Calu3 (cell line): ENCODE measurements at places on chromosomes 7 and 10. TPM values are rescaled to one million over a fixed set of nuclear protein-coding genes. Genes with fewer than 3 reads are reported as not detected.

- H3K4me3 ChIP-seq = no peak overlapping the region
- no peak for DNase-seq
- H3K36me3 ChIP-seq = no peaks in the 10 kb centered on the region
- no peaks in the 10 kb centered on the region for H3K27me3 ChIP-seq
Observed at GRCh38 chr7:15856311-15856710, 169.8 kb upstream of the MEOX2 start.

GRCh38 chr7:42924223-42924838 lies 7.6 kb downstream of the PSMA2 start:
- H3K27ac ChIP-seq = no peak overlapping the region
- no peak overlapping the region for H3K4me3 ChIP-seq
- peaks cover 17% of the 10 kb centered on the region for H3K4me1 ChIP-seq
- no peak for DNase-seq
- no peaks in the 10 kb centered on the region for H3K27me3 ChIP-seq

GRCh38 chr7:783556-784490 lies 48.5 kb upstream of the SUN1 start:
- H3K4me1 ChIP-seq = no peaks in the 10 kb centered on the region
- H3K36me3 ChIP-seq = peaks cover 82% of the 10 kb centered on the region
- H3K4me3 ChIP-seq = no peak overlapping the region
- no peak overlapping the region for H3K27ac ChIP-seq

- H3K4me3 ChIP-seq = no peak overlapping the region
Observed at GRCh38 chr10:44399659-44400451, 15.0 kb upstream of the CXCL12 start.

CALHM2 gene
- 0.45 and 0.81 TPM in 2 replicates for total RNA-seq

- H3K27me3 ChIP-seq = peaks cover 66% of the 10 kb centered on the region
- H3K4me3 ChIP-seq = no peak overlapping the region
- H3K36me3 ChIP-seq = no peaks in the 10 kb centered on the region
- H3K4me1 ChIP-seq = no peaks in the 10 kb centered on the region
Observed at GRCh38 chr7:137681657-137682562, 164.9 kb downstream of the DGKI start.

ASB4 gene
- 0.47 TPM in 1 of 2 replicates, not detected in the other for total RNA-seq

HDAC9 gene
- total RNA-seq = 152 and 159 TPM in 2 replicates

AKR1C4 gene
- total RNA-seq = 0.40 and 0.76 TPM in 2 replicates

- H3K27me3 ChIP-seq = no peaks in the 10 kb centered on the region
- no peaks in the 10 kb centered on the region for H3K36me3 ChIP-seq
- no peak overlapping the region for H3K27ac ChIP-seq
- peaks cover 7% of the 10 kb centered on the region for H3K4me1 ChIP-seq
Observed at GRCh38 chr7:11450281-11450680, 381.7 kb downstream of the THSD7A start.

TRPV6 gene
- total RNA-seq = 1.7 TPM in 2 replicates

PRKG1 gene
- total RNA-seq = 0.21 and 0.81 TPM in 2 replicates

- H3K27me3 ChIP-seq = peaks cover 85% of the 10 kb centered on the region
- no peak for DNase-seq
- no peak overlapping the region for H3K27ac ChIP-seq
- no peaks in the 10 kb centered on the region for H3K36me3 ChIP-seq
Observed at GRCh38 chr7:151768805-151769187, 108.1 kb downstream of the PRKAG2 start.

GAD2 gene
- not detected in 2 replicates for total RNA-seq

DNA sequence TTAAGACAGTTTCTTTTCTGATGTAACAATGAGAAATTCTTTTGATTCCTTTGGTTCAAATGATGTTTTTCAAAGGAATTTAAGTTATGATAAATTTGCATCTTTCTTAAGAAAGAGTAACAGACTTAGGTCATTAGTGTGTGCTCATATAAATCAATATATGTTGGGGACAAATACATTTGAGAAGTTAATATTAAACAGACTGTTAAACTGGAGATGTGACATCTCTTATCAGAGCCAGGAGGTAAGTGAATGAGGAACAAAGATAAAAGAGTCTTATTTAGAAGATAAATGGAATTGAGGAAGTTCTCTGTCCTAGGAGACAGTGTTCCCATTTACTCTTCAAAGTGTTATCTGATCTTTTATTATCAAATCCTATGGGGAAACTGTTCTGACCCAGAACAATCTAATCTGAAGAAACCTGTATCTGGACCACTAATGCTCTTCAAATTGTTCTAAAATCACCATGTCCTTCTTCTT lies 104.8 kb upstream of the LAMB4 start:
- H3K4me3 ChIP-seq = peak overlapping the region; percentile 32
- H3K4me1 ChIP-seq = peaks cover 27% of the 10 kb centered on the region
- H3K27ac ChIP-seq = peak overlapping the region; percentile 33

GRCh38 chr7:157193274-157193673 lies 54.5 kb downstream of the UBE3C start:
- H3K4me3 ChIP-seq = no peak overlapping the region
- no peak for DNase-seq
- H3K4me1 ChIP-seq = peaks cover 14% of the 10 kb centered on the region
- peaks cover 52% of the 10 kb centered on the region for H3K36me3 ChIP-seq
- H3K27me3 ChIP-seq = no peaks in the 10 kb centered on the region

- peak overlapping the region; percentile 30 for H3K27ac ChIP-seq
- H3K27me3 ChIP-seq = no peaks in the 10 kb centered on the region
- H3K36me3 ChIP-seq = no peaks in the 10 kb centered on the region
- no peak for DNase-seq
- H3K4me3 ChIP-seq = no peak overlapping the region
Observed at GRCh38 chr7:30799206-30799975, 28.2 kb downstream of the MINDY4 start.

- H3K36me3 ChIP-seq = peaks cover 3% of the 10 kb centered on the region
- no peak overlapping the region for H3K27ac ChIP-seq
- peaks cover 84% of the 10 kb centered on the region for H3K27me3 ChIP-seq
Observed at GRCh38 chr10:6071181-6072175, 9.3 kb upstream of the IL2RA start.

- no peaks in the 10 kb centered on the region for H3K36me3 ChIP-seq
- no peaks in the 10 kb centered on the region for H3K4me1 ChIP-seq
Observed at GRCh38 chr10:83184641-83185040, 954.7 kb upstream of the GHITM start.

EPHA1 gene
- 21.6 and 23.6 TPM in 2 replicates for total RNA-seq

GRCh38 chr10:78044699-78045098 lies 11.0 kb downstream of the RPS24 start:
- H3K4me1 ChIP-seq = peaks cover 11% of the 10 kb centered on the region
- H3K27ac ChIP-seq = peak overlapping the region; percentile 51
- no peaks in the 10 kb centered on the region for H3K27me3 ChIP-seq
- H3K4me3 ChIP-seq = no peak overlapping the region
- DNase-seq = no peak

DNA sequence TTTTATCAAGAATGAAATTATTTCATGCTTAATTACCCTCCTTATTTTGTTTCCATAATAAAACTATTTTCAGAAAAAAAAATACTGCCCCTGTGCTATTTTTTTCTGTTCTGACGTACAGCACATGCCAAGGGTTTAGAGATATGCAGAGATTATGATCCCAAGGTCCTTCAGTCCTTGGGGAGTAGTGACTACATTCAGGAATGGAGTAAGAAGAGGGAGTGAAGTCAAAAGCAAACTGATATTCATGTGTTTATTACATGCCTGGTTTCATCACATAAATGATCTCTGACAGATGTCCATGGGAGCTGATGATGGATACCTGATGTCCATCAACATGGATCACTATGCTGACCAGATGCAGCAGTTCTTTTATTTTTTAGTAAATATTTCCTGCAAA lies 17.2 kb downstream of the AKAP9 start:
- H3K27ac ChIP-seq = no peak overlapping the region
- no peak overlapping the region for H3K4me3 ChIP-seq
- no peak for DNase-seq

DNA sequence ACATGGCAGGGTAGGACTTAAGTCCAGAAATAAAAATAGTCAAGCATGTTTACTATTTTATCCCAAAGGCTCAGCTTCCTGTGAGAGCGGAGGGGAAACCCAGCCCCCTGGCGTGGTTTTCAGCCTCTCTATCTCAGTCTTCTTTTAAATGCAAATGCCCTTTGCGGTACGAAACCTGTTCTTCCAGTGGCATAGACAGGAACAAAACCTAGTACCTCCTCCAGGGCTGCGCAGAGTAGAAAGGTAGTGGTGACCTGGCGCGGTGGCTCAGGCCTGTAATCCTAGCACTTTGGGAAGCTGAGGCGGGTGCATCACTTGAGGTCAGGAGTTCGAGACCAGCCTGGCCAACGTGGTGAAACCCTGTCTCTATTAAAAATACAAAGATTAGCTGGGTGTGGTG lies 181.3 kb upstream of the FOXK1 start:
- H3K36me3 ChIP-seq = no peaks in the 10 kb centered on the region
- no peaks in the 10 kb centered on the region for H3K27me3 ChIP-seq
- H3K4me1 ChIP-seq = no peaks in the 10 kb centered on the region
- no peak overlapping the region for H3K4me3 ChIP-seq
- H3K27ac ChIP-seq = no peak overlapping the region
- no peak for DNase-seq

- no peak overlapping the region for H3K27ac ChIP-seq
- H3K27me3 ChIP-seq = no peaks in the 10 kb centered on the region
- H3K4me1 ChIP-seq = no peaks in the 10 kb centered on the region
- H3K4me3 ChIP-seq = no peak overlapping the region
- no peak for DNase-seq
Observed at GRCh38 chr7:138595454-138595853, 105.7 kb downstream of the SVOPL start.

DNA sequence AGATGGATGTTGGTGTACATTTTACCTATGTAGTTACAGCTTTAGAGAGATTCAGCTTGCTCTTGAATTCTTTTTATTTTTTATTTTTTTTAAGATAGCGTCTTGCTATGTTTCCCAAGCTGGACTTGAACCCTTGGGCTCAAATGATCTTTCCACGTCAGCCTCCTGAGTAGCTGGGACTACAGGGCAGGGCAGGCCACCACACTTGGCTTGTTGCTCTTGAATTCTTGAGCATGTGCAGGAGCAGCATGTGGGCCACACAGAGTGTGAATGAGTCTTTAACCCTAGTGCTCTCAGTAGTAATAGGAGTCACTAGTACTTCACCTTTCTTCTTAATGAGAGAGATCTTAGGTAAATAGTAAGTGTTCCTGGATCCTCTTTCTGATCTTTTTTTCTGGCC lies 26.7 kb upstream of the CYCS start:
- no peak for DNase-seq
- H3K27me3 ChIP-seq = no peaks in the 10 kb centered on the region
- no peaks in the 10 kb centered on the region for H3K4me1 ChIP-seq
- no peak overlapping the region for H3K4me3 ChIP-seq

- H3K27ac ChIP-seq = no peak overlapping the region
- H3K36me3 ChIP-seq = no peaks in the 10 kb centered on the region
- H3K4me3 ChIP-seq = no peak overlapping the region
- H3K27me3 ChIP-seq = peaks cover 54% of the 10 kb centered on the region
- DNase-seq = no peak
Observed at GRCh38 chr7:128807191-128807590, 15.4 kb downstream of the CCDC136 start.

DNA sequence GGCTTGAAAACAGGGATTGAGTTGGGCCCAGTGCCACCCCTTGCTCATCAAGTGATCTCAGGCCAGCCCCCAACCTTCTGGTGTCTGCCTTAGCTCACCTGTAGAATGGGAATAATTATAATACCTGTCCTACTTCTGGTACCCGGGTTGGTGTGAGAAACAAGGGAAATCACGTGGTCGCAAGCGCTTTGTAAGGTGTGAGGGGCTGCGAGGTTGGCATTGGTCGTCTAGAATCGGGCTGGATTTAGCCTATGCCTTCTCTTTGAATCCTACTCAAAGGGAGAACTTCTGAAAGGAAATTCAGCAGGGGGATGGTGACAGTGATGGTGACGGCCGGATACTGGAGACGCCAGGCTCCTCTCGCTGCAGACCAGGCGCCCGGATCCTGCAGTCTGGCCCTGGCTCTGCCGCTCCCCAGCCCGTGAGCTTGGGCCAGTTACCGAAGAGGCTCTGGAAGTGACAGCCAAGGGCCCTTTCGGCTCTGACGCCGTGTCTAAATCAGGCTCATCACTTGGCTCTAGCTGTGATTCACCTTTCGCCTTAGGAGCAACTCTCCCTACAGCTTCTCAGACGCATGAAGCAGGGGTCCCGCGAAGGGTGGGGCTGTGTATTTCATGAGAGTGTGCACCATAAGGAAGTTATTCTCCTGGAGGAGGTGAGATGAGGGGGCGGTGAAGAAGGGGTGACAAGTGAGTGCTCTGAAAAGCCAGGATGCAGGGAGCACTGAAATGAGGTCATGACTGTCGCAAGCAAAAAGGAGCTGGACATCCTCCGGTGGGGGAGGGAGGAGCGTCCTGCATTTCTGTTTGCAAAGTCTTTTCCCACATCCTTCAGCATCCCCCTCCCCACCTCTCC lies 4.0 kb upstream of the CREB5 start:
- peaks cover 41% of the 10 kb centered on the region for H3K4me1 ChIP-seq
- peak overlapping the region; percentile 88 for H3K27ac ChIP-seq
- DNase-seq = no peak
- peak overlapping the region; percentile 83 for H3K4me3 ChIP-seq

DNA sequence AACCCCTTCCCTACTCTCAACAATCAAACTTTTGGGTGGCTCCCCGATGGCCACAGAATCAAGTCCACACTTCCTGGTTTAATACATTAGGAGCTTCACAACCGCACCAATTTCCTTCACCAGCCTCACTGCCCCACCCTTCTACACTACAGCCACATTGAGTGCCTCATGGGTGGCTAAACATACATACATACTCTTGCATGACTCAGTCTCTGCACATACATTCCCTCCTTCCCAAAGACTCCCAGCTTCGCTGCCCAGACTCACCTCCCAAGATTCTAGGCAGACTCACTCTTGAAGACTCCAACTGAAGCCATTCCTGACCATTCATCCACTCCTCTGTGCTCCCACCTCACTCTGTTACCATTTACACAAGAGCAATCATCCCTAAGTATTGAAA lies 15.9 kb downstream of the VPS41 start:
- no peaks in the 10 kb centered on the region for H3K27me3 ChIP-seq
- H3K27ac ChIP-seq = peak overlapping the region; percentile 18
- H3K36me3 ChIP-seq = peaks cover 27% of the 10 kb centered on the region
- H3K4me3 ChIP-seq = no peak overlapping the region
- peak; percentile 35 for DNase-seq

DNA sequence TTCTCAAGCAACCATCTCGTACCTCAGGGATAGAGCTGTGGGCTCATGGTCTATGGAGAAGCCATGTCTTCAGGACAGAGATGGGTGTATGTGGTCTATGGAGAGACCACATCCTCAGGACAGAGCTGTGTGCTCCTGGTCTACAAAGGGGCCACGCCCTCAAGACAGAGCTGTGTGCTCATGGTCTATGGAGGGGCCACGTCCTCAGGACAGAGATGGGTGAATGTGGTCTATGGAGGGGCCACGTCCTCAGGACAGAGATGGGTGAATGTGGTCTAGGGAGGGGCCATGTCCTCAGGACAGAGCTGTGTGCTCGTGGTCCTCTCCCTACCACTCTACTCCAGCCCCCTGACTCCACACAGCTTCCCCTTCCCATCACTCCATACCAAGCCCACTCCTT lies 117.8 kb downstream of the WDR37 start:
- no peak overlapping the region for H3K27ac ChIP-seq
- no peaks in the 10 kb centered on the region for H3K4me1 ChIP-seq
- peaks cover 92% of the 10 kb centered on the region for H3K27me3 ChIP-seq

GRCh38 chr7:69575651-69576050 lies 22.6 kb upstream of the AUTS2 start:
- H3K27me3 ChIP-seq = no peaks in the 10 kb centered on the region
- H3K4me1 ChIP-seq = no peaks in the 10 kb centered on the region
- no peaks in the 10 kb centered on the region for H3K36me3 ChIP-seq
- no peak for DNase-seq
